Activated CD8-positive, alpha-beta memory T cell treated with anti-CD3 and anti-CD28 coated beads for 1 hour (primary cell): ENCODE measurements at places on chromosomes 4 and X.

DNA sequence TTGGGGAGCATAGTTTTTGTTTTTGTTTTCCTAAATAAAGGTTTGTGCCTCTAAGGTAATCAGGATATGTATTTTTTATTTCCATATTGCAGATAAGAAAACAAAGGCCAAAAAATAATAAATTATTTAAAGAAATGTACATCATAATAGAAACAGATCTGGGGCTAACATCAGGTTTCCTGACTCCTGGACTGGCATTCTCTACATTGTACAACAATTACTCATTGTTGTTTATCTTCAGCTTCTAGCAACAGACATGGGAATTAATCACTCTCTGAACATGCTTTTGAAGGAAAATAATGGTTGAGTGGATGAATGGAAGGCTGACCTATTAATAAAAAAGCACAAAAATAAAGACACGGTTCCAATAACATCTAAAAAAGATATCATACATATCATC is 146.2 kb downstream of the KCNIP4 start:
- DNase-seq = no peak

GRCh38 chr4:88134536-88135355 is 23.7 kb downstream of the ABCG2 start:
- no peak for DNase-seq

DNA sequence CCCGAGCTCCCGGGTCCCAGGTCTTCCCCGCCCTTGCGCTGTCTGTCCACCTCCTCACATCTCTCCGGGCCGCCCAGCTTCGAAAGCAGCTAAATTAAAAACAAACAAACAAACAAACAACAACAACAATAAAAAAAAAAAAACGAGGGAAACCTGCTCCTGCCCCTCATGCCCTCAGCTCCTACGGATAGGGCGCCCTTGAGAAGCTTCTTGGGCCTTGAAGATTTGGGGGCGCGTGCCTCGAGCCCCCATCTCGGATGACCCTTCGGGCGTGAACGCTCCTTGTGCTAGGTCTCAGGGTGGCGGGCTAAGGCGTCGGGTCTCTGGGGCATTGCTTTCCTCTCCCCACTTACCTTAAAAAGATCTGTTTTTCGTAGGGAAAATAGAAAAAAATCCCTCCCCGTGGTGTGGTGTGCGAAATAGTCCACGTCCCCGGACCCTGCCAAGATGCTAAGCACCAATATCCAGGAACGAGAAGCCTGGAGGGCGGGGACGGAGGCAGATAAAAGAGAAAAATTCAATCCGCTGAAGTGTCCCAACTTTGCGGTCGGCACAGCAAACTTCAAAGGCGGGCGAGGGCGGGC is 603 bp downstream of the NDNF start:
- no peak for DNase-seq

- no peak for DNase-seq
Measured at GRCh38 chrX:151030845-151031244, 47.7 kb downstream of the HMGB3 start.

DNA sequence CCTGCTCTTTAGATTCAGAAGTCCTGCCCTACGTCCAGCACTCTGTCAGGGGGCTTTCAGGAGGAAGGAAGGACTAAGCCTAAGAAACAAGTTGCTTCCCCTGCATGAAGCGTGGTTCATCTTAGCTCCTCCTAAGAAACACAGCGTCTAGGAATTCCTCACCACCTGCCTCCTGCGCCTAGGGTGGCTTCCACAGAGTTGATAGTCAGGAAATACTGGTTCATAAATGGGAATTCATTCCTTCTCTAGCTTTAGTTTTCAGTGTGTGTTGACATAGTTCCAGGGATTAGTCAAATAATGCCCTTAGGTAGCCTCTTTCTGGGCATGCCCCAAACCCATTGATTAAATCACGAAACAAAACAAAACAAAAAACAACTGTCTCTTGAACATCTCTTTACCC is 1.7 kb upstream of the MXRA5 start:
- DNase-seq = no peak

DNA sequence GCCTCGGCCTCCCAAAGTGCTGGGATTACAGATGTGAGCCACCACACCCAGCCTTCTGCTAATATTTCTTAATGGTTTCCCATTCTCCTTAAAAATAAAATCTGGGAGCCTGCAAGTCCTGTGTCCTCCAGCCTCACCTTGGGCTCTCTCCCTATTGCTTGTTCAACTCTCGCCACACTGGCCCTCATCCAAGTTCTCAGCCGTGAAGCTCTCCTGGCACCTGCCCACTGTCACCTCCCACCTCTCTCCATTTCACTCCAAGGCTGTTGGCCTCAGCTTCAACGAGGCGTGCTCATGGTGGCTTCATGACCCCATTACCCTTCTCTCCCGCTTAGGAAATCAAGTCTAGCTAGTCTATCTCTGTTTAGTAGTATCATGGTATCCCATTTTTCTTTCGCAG is 9.5 kb upstream of the ETNPPL start:
- no peak for DNase-seq

GRCh38 chrX:132086672-132087071 is 41.1 kb downstream of the FRMD7 start:
- no peak for DNase-seq

- DNase-seq = no peak
Measured at GRCh38 chrX:135931644-135932487, 38.4 kb downstream of the SAGE1 start.

- no peak for DNase-seq
Measured at GRCh38 chr4:8871417-8872401, at the start of gene HMX1. Gene HMX1, minus strand, starts transcription at chr4:8871839. Its CDS starts 225 bp downstream, at chr4:8871614.

GRCh38 chrX:149539283-149540130 is 1.3 kb upstream of the EOLA1 start:
- peak; percentile 70 for DNase-seq

DNA sequence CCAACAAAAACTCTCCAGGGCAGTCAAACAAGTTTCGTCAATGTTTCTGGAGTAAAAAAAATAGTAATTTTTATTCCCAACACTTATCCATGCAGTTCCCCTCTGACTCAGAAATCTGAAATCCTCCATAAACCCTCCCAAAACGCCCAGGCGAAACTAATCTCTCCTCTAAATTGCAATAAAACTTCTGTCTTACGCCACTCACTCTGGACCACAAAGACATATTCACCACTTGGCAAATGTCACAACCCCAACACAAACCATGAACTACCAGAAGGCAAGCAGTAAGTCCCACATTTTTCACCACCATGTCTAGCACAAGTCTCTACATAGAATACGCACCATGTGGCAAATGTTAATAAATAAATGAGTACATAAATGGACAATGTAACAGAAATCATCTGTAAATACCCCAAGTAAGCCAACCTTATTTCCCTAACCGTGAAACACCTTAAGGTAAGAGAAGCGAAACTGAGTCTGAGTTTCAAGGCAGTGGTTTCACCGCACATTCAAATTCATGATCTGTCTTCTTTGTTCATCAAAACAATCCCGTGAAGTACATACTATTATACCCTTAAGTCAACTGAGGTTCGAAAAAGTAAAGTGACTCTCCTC is 1.6 kb downstream of the PAPSS1 start:
- no peak for DNase-seq

- no peak for DNase-seq
Measured at GRCh38 chrX:94454159-94454558, 780.2 kb downstream of the FAM133A start.

GRCh38 chr4:184282895-184283654 is 65.4 kb upstream of the ENPP6 start:
- DNase-seq = no peak

GRCh38 chr4:142265536-142265935 is 580.6 kb downstream of the INPP4B start:
- DNase-seq = no peak

DNA sequence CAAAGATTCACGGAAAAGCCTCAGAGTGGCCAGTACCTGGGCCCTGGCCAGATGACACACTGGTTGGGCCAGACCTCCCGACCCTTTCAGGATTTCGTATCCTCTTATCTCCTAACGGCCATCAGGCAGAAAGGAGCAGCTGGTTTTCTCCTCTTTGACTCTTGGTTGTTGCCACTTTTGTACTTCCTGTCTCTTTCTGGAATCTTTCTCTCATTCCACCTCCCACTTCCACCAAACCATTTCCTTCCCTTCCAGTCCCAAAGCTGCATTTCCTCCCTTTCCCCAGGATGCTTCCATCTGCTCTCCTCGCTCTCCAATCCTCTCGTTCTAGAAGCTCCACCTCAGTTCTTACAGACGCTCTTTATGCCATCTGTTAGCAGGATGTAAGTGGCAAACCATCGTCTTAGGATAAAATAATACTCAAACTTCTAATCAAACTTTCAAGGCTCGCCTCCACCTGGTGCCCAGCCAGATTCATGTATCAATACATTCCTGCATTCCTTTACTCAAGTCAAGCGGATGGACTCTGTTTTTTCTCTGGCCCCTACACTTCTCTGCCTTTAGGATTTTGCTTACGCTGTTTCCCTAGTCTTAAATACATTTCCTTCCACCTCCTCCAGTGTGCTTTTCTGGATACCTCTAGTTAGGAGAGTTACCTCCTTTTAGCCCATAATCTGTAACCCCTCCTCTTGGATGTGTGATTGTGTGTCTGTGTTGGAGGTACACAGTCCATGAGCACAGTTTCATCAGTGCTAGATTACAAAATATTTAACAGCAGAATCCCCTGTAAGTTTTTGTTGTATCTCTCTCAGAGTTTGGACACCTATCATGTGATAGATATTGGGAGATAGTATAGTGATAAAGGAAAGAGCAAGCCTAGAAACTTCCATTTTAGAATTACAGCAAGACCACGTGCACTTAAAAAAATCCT is 70.4 kb downstream of the LDB2 start:
- no peak for DNase-seq

DNA sequence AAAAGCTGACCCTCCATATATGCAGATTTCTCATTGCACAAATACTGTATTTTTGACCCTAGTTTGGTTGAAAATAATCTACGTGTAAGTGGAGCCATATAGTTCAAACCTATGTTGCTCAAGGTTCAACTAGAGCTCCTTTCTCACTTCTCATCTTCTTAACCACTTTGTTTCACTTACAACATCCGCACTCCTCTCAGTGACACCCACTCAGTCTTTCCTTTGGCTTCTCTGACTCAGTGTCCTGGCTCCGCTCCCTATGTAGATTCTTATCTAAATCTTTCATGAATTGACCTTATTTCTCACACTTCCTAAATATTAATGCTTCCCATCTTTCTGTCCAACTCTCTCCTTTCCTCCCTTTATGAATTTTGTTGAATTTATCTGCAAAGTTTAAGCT is 32.9 kb upstream of the DKK2 start:
- no peak for DNase-seq

- no peak for DNase-seq
Measured at GRCh38 chrX:13000301-13000811, 25.4 kb downstream of the TMSB4X start.

- DNase-seq = no peak
Measured at GRCh38 chr4:70838204-70838603, 1.5 kb downstream of the GRSF1 start.

DNA sequence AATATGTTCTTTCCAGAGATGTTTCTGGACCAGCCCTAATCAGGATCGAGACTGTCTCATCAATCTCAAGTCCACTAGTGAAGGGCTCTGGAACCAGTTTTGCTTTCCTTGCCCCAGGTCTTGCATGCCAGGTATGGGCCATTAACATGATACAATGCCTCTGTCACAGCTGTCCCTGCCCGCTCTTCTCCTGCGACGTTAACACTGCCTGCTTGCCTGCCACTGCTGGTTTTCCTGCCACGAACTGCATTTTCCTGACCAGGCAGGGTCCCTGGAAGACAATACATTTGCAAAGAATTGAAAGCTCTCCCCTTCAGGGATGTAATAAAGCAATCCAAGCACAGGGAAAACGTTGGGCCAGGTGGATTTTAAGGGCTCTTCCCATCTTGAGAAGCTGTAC is 200.3 kb downstream of the MID1 start:
- no peak for DNase-seq

DNA sequence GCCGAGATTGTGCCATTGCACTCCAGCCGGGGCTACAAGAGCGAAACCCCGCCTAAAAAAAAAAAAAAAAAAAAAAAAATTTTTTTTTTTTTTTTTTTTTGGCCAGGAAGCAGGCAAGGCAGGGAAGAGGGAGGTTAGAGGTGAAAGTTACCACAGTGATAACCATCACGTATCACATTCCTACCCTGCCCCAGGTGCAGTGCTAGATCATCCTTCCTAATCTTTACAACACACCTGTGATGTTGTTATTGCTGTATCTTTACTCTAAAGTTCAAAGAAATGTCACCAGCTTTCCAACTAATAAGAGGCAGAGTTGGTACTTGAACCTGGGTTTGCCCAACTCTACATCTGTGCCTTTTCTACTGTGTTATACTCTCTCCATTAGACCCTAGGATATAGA is 7.2 kb upstream of the LIMCH1 start:
- no peak for DNase-seq

GRCh38 chrX:134569306-134569705 is 89.0 kb downstream of the PLAC1 start:
- DNase-seq = no peak

DNA sequence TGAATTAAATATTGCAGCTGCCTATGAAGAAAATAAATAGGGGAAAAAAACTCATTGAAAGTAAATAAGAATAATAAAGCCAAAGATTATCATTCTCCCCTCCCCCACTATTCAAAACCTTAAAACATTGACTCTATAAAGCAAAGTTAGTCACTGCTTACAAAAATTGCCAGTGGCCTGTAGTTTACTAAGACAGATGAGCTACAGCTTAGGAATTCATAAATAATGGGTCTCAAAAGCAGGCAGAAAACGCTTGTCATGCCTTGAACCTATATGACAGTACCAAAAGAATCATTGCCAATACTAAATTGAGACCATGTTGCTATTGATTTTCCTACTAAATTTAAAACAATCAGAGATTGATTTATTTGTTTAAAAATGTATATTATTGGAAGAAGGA is 78.9 kb downstream of the SLC10A7 start:
- no peak for DNase-seq

DNA sequence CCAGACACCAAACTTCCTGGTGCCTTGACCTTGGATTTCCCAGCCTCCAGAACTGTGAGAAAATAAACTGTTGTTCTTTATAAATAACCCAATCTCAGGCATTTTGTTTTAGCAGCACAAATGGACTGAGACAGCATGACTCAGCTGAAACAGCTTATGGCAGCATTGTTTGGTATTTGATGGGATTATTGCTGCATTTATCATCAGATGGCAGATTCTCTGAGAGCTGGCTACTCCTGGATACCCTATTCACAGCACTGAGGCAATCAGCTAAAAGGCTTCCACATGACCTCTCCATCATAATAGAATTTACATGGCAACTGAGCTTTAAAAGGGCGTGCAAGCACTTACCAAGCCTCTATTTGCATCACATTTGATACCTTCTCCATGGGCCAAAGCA is 623.1 kb upstream of the CPEB2 start:
- no peak for DNase-seq

DNA sequence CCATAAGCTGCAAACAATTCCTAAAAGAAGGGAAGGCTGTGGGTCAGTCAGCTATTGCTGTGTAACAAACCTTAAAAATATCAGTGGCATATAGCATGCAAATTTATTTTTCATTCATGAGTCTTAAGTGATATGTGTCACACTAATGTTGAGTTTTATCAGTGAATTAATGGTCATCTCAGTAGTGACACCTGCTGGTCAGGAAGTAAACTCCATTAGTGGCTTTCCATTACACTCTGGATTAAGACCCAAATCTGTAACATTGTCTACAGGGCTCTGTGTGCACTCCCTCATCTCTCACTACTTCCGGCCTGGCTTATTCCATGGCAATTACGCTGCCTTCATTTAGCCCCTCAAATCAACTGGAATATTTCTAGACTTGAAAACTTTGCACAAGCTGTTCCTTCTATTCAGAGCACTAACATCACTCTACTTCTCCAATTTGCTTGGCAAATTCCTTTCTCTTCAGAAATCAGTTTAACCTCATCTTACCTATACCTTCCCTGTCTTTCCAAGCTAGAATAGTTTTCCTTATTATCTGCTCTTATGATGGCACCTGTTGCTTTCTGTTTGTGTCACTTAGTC is 217.3 kb upstream of the TAPT1 start:
- no peak for DNase-seq
